ENCODE measurements at places on chromosomes 4 and X.

- DNase-seq: no peak
These were observed 36.6 kb upstream of the CDKN2AIP start for GRCh38 chr4:183407635-183408464.

GRCh38 chr4:45317276-45317675, 590.9 kb upstream of the GNPDA2 start:
- DNase-seq: no peak

DNA sequence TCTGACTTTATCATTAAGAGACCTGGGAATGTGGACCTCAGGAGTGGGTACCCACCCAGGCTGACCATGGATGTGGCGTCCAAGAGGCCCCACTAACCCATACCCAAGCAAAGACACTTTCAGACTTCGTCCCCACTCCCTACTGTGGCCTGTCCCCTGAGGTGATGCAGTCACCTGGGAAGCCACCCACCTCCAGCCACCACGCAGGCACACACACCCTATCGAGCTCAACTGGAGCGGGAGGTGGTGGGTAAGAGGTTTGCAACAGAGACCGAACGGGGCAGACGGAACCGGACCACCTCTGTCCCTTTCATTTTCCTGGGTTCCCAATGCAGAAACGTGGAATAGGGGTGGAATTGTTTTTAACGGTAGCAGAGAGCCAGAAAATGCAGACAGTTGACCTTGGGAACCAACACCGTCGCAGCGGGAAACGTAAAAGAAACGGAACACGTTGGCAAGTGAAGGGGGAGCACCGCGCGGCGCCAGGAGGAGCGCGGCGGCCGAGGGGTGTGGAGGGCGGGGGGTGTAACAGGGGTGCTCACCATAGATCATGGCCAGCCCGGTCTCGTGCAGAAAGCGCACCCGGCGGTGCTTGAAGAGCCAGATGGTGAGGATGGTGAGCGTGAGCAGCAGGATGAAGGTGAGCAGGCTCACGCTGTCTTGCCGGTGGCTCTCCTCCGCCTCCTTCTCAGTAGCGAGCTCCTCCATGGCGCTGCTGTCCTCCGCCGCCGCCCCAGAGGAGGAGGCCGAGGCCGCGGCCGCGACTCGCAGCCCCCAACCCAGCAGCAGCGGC, 559 bp downstream of the SLC9A7 start:
- DNase-seq: peak; percentile 1

- DNase-seq: no peak
These were observed 16.5 kb upstream of the WFS1 start for GRCh38 chr4:6253111-6253510.

- no peak for DNase-seq
These were observed 43.1 kb upstream of the MCF2 start for GRCh38 chrX:139751053-139751452.

- DNase-seq: no peak
These were observed 49.5 kb downstream of the COQ2 start for GRCh38 chr4:83234902-83235644.

DNA sequence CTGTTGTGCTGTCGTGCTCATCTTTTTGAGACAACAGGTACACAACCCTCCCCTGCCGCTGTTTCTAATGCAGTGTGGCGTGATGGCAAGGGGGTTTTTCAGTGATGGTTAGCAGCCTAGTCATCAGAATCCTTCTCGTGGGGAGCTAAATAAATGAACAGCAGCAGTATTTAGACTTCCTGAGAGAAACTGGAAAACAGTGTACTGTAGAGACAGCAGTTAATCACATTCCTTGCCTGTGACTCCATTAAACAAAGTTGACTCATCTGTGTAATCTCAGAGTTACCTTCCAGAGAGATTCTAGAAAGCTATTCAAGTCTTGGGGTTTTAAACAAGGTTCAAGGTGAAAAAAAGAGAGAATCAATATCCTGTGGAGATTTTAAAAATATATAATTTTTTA, 1753.2 kb upstream of the PCDH7 start:
- DNase-seq: no peak

DNA sequence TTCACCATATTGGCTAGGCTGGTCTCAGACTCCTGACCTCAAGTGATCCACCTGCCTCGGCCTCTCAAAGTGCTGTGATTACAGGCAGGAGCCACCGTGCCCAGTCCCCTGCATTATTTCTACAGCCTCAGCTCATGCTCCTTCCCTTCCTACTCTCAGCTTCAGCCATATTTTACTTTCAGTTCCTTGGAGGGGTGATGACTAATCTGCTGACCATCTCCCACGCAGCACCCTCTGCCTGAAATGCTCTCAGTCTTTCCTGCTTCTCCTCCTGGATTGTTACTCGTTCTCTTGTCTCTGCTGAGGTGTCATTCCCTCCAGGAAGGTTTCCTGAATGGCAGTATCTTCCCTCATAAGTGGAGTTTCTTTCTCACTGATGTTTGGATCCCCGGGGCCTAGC, 63.3 kb downstream of the MOSPD2 start:
- no peak for DNase-seq

GRCh38 chr4:3637326-3638016, 105.2 kb upstream of the LRPAP1 start:
- DNase-seq: no peak

DNA sequence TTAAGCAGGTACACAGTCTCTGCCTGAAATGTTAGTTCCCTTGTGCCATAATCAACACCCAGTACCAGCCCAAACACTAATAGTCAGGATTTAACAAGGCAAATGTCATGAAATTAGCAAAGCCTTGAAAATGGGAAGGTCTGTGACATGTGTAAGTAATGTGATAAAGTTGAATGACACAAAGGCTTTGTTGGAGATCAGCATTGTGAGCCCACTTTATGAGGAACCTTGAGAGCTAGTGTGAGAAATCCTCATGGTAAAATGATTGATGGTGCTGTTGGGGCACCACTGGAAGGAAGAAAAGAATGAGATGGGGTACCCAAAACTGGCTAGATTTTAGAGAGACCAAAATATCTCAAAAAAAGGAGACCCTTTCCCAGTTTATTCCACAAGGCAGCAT, 3.3 kb upstream of the LIN54 start:
- DNase-seq: no peak

DNA sequence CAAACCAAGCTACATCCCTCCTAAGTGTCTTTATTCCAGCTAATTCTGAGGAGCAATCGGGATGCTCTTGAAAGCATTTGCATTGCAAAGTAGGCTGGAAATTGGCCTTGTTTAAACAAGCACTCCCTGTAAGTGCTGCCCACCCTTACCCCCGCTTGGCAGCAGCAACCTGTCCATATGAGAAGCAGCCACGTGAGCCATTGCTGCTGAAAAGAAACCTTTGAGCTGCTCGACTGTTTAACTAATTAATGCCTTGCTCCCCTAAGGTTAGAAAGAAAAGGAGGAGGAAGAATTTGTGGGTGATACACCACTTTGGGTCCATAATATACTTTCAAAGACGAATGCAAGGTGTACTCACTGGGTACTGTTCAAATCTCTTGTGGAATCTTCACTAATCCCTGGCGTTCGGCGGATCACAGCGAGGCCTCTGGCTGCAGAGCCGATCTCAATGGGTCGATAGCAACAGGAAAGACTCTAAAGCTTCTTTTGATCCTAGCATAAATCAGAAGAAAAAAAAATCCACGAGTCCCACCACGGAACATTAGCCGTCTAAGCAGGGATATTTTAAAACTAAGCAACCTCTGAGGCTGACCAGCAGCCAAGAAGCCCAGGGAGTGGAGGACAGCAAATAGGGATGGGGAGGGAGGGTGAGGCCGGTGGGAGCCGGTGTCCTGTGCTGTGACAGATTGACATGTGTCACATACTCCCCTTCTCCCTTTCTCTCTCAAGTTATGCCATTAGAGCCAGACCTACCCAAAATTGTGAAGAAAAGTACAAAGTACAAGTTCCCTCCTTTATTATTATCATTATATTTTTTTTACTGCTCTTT, 37.2 kb upstream of the MGST2 start:
- DNase-seq: no peak

GRCh38 chr4:3436798-3437581, 4.8 kb upstream of the HGFAC start:
- DNase-seq: no peak

DNA sequence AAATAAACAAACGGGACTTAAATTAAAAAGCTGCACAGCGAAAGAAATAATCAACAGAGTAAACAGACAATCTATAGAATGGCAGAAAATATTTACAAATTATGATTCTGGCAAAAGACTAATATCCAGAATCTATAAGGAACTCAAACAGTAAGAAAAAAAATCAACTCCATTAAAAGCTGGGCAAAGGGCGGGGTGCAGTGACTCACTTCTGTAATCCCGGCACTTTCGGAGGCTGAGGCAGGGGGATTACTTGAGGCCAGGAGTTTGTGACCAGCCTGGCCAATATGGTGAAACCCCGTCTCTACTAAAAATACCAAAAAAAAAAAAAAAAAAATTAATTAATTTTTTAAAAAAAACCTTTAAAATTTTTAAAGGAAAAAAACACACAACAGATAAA, 109.0 kb downstream of the ATP11C start:
- DNase-seq: no peak

DNA sequence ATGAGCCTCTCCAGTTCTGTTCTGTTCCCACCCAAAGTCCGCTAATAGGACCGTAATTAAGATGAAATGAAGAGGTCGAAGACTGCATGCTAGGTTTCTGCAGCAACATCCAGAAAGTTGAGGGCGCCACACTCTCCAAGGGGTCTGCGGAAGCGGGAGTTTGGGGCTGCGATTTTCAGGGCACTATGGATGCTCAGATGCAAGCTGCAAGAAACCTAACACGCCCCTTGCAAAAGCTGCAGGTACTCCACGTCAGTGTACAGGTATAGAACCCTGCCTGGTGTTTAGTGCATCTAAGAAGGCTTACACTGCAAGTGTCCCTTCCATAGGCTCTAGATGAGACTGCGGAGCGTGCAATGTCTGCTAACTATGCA, 61.4 kb downstream of the RHOXF2B start:
- DNase-seq: no peak

DNA sequence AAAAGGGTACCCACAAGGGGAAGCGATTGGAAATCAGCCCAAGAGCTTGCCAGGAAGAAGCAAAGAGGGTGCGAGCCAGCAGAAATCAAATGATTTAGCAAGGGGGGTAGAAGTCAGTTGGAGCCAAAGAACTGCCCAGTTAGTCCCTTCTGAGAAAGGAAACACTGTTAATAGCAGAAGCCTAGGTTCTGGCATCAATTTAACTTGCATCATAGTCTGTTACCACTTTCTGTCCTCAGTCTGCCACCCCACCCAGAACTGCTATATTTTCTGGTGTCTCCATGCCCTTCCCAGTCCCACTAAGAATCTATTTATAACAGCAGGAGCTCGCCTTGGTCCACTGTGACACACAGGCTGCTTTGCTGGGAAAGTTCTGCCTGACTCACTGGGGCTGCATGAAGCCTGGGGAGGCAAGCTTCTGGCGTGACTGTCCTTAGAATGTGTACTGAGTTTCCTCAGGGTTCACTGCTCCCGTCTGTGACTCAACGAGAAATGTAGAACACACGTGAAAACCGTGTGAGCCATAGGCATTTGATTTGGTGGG, 157.8 kb upstream of the TTC29 start:
- no peak for DNase-seq

- no peak for DNase-seq
These were observed 1130.8 kb downstream of the FAT4 start for GRCh38 chr4:126445596-126445995.

- no peak for DNase-seq
These were observed 9.4 kb upstream of the COPS4 start for GRCh38 chr4:83025563-83025962.

- DNase-seq: no peak
These were observed 2.1 kb downstream of the JAKMIP1 start for GRCh38 chr4:6198278-6198677.

- DNase-seq: peak; percentile 4
These were observed 25.1 kb downstream of the SETD7 start for GRCh38 chr4:139530833-139531427.

DNA sequence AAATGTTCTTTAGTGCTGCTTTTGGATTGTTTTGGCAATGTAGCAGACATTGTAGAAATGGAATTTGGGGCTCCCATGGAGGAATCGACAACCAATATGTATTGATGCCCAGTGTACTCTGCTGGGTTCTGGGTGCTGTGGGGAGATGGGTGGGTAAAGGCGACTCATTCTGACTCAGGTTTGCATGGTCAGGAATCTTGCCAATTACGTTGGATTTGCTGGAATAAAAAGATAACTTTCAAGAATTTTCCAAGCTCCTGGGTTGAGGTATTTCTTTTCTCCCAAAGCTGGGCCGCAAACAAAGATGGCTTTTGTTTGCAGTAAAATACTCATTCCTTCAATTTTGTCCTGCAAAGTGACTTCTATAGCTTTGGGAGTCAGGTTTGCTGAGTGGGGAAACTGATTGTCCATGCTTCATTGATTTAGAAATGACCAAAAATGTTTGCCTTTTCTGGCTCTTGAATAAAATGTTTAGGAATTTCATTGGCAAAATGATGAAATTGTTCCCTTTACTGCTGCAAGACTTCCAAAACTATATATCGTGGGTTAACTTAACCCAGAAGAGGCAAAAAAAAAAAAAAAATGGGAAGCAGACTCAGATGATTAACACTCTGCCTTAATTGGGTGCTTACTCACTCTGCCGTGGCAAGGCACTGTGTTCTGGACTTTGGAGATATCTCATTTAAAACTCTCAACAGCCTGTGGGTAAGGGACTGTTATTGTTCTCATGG, 57.0 kb downstream of the RTL9 start:
- DNase-seq: no peak

GRCh38 chr4:42428036-42428435, 30.7 kb downstream of the SHISA3 start:
- no peak for DNase-seq

DNA sequence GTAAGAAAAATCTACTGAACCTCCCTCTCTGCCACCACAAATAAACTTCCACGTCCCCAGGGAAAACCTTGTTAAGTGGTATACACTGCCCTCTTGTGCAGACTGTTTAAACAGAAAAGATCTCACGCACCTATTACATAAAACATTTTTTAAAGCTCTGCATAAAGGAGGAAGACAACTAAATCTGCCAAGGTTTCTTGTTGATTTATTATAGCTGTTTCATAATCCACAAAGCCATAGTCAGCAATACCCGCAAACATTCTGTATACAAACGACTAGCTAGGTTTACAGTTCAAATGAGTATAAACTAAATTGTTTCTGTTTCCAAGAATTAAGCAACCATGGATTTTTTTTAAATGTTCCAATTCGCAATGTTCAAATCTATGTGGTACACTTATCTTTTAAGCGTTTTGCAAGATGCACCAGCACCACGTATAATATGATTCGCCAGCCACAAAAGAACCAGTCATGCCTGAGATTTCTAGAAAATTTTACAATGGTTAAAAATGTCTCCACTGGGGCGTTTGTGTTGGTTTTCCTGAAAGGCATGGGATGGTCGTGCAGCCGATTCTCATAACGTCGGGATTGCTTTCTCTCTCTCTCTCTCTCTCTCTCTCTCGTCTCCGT, 164.6 kb downstream of the PRKX start:
- DNase-seq: no peak
